Stimulated activated CD8-positive, alpha-beta memory T cell treated with anti-CD3 and anti-CD28 coated beads, Interleukin-7, amount 100 ng/mL, for 4 hours (primary cell): ENCODE measurements at places on chromosomes 2 and 18.

GRCh38 chr2:108412995-108413710 lies 35.4 kb downstream of the SULT1C4 start:
- DNase-seq: no peak

- no peak for DNase-seq
Observed at GRCh38 chr2:120238728-120239487, 13.7 kb upstream of the RALB start.

DNA sequence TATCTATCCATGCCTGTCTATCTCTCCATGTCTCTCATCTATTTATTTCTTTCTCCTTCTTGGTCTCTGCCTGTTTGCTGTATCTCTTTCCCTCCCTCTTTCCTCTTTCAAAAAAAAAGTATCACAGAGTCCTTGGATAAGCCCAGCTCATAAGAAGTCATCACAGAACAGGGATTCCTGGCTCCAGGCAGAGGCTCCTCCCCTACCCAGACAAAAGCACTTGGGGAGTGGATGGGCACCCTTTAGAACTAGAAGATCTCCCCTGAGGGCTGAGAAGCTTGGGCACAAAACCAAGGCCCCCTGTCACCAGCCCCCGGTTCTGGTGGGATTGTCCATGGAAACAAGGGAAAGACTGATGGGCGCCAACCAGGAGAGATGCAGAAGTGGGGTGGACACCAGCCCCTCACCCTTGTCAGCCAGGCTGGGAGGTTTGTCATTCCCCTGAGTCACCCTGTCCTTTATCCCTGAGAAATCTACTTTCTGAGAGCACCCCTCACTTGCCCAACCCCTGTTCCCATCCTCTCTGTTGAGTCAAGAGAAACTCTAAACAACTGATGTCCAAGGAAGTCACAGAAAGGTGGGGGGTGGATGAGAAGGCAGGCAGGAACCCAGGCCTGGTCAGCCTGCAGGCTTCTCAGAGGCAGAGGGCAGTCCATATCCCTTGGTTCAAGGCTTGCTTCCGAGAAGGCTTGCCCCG lies 127.1 kb downstream of the TNS1 start:
- no peak for DNase-seq

DNA sequence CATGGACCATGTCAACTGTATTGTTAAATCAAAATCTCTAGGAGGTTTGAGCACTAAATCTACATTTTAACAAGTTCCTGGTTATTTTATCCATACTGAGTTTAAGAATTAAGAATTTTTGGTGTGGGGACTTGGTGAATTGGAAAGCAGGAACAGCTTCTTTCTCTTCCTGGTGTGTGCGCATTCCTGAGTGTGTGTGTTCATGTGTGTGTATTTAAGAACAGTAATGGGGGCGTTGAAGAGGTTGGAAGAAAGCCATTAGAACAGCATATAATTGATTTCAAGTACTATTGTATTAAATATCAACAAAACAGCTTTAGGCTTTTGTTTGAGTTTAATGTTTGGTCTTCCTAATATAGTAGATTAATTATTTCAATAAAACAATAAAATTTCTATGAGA lies 801.3 kb upstream of the ID2 start:
- DNase-seq: no peak

DNA sequence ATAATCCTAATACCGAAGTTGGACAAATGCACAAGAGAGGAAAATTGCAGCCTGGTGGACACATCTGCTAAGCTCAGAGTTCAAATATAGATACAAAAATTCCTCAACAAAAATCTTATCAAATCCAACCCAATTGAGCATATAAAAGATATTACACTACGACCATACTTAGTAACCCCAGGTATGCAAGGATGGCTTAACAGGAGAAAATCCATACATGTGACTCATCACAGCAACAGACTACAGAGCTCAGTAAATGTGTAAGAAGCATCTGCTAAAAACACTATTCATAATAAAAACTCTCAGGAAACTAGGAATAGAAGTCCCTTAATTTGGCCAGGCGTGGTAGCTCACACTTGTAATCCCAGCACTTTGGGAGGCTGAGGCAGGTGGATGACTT lies 28.3 kb downstream of the HS6ST1 start:
- no peak for DNase-seq

- DNase-seq: no peak
Observed at GRCh38 chr2:285531-285930, 2.4 kb downstream of the ALKAL2 start.

DNA sequence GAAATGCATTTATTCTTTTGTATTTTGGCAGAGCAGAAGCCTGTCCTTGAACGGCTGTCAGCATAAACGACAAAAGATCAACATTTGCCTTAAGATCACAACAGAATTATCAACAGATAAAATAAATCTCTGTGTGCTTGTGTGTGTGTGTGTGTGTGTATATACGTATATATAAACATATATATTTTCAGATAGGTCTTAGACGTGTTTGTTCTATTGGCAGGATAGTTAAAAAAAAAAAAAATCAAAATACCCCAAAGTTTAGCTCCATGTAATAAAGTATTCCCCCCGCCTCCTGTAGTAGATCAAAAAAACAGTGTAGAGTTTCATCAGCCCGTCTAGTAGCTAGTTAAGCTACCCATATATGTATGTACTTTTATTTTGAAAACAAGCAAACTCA lies 107.9 kb downstream of the CHN1 start:
- DNase-seq: no peak

DNA sequence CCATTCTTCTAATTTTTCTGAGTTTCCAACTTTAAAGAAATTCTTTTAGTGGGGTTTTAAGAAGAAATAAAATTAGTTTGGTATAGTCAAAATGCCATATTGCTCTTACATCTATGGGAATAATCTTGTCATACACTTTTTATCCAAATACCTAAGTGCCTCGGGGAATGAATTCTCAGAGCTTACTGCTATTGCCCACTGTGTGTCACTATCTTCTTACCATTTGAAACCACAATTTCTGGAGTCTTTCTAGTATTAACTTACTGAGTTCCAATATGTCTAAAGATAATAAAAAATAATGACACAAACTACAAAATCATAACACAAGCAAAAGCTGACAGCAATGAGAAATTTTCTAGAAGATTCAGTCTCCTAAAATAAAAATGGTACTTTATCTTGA lies 23.7 kb upstream of the DNAH6 start:
- no peak for DNase-seq

GRCh38 chr2:16321872-16322271 lies 343.8 kb downstream of the CYRIA start:
- no peak for DNase-seq

DNA sequence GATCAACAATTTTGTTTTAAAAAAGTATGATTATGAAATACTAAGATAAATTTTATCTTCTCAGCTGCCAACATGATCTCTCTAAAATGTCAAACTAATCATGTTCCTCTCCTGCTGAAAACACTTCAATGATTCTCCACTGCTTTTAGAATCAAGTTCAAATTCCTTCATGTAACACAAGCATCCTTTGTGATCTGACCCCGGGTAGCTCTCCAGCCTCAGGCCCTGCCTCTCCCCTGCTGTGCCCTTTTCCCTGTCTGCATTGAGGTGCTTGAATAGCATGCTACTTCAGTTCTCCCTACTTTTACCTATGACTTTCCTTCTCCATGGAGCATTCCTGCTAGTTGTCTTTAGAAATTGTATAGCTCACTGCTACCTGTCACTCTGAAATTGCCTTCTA lies 274.8 kb downstream of the PDE11A start:
- DNase-seq: no peak

DNA sequence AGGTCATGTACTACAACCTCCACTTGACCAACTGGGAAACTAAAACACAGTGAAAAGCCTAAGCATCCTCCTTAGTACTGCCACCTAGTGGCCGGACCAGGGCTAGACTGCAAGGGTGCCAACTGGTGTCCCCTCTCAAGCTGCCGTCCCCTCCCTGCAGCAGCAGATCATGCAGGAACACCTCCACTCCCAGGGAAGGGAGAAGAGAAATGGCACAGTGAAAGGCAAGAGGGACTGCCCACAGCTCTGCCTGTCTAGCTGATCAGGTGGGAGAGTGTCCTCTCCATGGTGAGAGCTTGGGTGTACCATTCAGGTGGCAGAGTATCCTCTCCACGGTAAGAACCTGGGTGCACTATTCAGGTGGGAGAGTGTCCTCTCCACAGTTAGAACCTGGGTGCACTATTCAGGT lies 78.1 kb downstream of the AAK1 start:
- peak; percentile 51 for DNase-seq

DNA sequence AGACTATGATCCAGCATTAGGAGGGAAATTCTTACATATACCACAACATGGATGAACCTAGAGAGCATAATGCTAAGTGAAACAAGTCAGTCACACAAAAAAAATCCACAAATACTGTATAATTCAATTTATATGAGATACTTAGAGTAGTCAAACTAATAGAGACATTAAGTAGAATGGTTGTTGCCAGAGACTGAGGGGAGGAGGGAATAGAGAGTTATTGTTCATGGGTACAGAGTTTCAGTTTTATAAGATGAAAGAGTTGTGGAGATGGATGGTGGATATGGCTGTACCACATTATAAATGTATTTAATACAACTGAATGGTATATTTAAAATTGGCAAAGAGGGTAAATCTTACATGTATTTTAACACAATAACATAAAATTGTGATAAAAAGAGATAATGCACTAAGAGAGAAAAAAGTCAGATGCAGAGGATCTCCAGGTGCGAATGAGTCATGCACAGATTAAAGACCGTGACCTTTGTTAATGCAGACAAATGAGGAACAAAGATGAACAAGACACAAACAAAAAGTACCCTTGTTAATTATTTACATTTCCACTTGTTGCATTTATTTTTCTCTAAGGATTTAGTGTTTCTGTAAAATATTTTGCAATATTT lies 541.7 kb upstream of the MEX3C start:
- no peak for DNase-seq

DNA sequence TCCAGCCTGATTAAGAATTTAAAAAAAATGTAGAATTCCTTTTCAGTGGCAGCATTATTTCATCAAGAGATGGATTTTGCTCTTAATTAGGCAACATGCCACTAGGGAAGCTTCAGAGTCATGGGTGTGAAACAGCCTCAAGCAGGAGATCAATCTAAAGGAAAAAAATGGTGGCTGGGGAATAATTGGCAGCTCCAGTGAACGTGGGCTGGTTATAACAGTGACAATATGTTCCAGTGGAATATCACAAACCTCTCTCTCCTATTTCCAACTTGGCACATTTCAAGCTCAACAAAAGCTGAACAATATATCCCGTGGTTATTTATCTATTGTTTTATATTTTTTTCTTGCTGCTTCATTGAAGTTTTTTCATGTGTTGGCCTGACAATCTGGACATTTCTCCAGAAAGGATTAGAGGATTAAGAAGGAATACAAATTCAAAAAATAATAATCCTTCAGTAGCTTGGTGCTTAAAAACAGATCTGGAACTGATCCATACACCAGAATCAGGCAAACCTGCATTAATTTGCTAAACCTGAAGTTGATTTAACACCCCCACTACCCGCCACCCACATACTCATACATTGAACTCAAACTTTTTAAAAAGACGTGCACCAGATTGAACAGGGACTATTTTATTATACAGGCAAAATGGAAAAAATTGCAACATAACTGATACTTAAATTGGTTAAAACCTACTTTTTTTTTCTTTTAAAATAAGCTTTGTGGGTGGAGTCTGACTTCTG lies 255.9 kb upstream of the SPRED2 start:
- DNase-seq: no peak

DNA sequence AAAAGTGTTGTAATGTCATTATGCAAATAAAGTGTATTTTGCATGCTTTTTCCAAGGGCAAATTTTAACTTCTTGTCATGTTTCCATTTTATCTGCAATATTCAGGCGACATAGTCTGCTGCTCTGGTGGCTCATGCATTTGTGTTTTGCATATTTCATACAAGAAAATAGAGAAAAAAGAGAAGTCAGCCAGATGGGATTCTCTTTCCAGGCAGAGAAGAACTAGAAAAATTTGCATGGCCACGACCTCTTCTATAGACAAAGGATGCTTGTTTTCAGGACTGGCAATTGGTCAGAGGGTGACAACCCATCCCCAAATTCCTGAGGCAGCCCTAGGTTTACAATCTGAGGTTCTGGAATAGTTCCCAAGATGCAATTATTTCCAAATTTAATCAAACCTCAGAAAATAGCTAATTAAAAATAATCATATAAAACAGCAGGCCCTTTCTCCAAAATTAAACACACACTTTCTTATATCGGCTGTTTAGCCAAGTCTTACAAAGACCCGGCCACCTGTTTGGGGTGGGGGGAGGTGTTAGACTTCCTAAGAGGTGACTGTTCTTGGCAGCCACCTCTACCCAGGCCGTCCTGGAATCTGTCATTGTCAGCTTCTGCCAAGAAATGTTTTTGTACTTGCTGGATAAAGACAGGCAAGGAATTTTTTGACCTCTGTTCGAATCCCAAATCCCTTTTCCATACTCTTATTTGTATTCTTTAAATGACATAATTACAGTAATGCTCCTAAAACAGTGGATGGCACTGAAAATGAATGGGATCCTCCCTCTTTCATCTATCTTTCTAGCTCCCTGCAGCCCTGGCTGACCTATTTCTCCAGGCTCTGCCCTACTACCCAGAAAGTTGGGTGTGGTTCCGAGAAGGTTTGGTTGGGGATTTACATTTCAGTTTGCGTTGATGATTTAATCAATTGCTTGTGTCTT lies 20.8 kb upstream of the SOS1 start:
- DNase-seq: no peak

DNA sequence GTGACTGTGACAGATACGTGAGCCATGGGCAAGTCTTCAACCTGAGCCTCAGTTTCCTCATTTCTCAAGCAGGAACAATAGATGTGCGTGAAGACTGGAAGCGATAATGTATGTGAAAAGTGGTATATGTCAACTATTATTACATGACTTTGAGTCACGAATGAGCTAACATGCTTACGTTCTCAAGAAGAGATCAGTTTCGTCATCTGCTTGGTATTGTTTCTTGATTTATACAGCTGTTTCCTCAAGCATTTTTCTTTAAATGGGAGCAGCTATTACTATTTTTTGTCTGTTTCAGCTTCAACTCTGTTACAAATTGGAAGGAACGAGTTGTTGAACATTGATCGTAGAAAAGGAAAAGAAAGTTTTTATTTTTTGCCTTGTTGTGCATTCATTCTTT lies 48.5 kb upstream of the THOC1 start:
- no peak for DNase-seq

DNA sequence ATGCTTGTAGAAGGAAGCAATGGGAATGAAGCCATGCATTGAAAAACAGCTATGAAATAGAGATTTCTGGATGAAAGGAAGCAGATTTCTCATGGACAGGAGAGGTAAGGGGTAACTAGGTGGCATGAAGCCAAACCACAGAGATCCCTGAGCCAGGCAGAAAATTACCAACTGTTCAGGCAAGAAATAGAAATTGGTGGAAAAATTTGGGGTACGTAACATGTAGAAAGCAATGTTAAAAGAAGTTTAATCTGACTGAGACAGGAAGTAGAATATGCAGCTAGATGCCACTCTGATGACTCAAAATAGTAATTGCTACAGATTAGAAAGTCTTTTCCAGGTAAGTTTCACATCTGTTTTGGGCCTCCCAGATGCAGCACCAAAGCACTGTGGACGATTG lies 928.5 kb upstream of the CELF4 start:
- DNase-seq: no peak

GRCh38 chr2:230864605-230865306 lies at the start of gene ITM2C:
Gene ITM2C (plus strand): TSS chr2:230864942. CDS start chr2:230865026, 84 bp downstream.
- no peak for DNase-seq
